ENCODE measurements at places on chromosomes 5 and 9. TPM values are rescaled to one million over a fixed set of nuclear protein-coding genes. Genes with fewer than 3 reads are reported as not detected.

The KCNT1 gene
- not detected for total RNA-seq

GRCh38 chr5:16160706-16161105, 18.9 kb downstream of the MARCHF11 start:
- no peak for DNase-seq

DNA sequence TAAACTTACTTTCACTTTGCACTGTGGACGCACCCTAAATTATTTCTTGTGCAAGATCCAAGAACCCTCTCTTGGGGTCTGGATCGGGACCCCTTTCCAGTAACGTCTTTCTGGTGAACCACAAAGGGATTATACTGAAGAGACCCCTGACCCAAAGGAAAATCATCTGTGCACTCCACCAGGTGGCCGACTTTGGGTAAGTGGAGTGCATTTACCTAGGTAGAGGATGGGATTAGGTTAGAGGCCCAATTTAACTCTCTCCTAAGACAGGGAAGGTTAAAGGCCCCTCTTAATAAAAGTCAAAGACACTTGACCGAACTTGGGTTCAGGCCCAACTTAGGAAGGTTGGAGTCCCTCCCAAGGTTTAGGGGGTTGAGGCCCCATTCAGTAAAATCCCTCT, 8.2 kb upstream of the PAIP1 start:
- DNase-seq, result no peak

DNA sequence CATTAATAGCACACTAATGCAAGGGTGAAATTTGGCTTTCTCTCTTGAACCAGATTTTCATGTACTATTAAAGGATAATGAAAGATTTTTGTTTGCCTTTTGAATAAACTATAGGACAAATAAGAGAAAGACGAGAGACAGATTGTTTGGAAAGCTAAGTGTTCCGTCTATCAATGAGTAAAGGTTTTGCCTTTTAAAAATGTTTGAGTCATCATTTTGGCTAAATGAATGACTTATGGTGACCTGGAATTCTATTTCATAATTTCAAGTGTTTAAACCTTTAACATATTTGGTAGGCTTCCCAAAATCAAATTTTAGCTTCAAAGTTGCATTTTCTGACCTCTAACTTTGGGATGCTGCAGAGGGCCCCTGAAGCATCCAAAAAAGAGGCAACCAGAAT, 145.2 kb downstream of the SLC25A46 start:
- no peak for DNase-seq

- DNase-seq, result no peak
Observed at GRCh38 chr9:98321269-98321668, 65.8 kb upstream of the TBC1D2 start.

The PAPPA gene
- total RNA-seq, result 1.8 TPM

- no peak for DNase-seq
Observed at GRCh38 chr5:10719965-10720364, 41.1 kb downstream of the DAP start.

GRCh38 chr5:56517011-56517416, 283.9 kb upstream of the ANKRD55 start:
- no peak for DNase-seq

DNA sequence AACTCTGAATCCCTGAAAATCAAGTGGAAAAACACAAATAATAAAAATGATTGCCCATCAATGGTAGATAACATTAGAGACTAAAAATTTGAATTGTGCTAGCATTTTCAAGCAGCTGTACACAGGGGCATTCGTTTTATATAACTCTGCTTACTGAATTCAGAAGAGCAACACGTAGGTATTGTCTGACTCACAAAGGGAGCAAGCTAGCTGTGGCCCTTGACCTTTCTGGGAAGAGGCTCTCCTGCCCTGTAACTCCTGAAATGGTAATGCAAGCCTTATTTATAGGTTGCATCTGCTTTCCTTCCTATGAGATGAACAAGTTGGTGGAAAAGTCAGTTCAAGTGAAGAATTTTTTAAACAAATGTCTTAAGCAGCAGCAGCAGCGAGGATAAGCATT, 218.7 kb upstream of the EFNA5 start:
- DNase-seq, result no peak
